Activated gamma-delta T cell treated with anti-CD3 and anti-CD28 coated beads, Interleukin-2, amount 50 U/mL, for 16 hours (primary cell): ENCODE measurements at places on chromosomes 2 and 18.

DNA sequence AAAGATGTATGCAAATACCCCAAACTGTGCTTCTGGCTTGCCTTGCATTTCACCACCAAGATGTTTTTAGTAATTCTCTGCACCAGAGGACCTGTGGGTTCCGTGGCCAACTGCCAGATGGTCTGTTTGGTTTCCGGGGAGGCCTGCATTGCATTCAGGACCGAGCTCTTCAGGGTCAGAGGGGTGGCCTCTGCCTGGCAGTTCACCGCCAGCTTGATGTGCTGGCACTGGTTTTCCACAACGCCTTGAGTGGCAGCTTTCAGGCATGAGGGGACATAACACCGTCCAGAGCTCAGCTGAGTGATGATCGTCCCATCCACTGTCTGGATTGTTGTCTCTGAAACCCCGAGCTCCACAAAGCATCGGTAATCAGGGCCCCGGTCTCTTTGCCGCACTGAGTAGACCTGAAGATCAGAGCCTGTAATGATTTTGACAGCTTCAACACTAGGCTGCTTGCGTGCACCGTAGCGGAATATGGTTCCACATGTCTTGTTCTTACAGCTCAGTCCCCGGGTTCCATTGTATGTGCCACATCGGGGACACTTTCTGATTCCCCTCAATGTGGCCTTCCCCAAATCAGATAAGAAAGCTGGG, 9.4 kb downstream of the C2orf42 start:
- DNase-seq, result no peak

DNA sequence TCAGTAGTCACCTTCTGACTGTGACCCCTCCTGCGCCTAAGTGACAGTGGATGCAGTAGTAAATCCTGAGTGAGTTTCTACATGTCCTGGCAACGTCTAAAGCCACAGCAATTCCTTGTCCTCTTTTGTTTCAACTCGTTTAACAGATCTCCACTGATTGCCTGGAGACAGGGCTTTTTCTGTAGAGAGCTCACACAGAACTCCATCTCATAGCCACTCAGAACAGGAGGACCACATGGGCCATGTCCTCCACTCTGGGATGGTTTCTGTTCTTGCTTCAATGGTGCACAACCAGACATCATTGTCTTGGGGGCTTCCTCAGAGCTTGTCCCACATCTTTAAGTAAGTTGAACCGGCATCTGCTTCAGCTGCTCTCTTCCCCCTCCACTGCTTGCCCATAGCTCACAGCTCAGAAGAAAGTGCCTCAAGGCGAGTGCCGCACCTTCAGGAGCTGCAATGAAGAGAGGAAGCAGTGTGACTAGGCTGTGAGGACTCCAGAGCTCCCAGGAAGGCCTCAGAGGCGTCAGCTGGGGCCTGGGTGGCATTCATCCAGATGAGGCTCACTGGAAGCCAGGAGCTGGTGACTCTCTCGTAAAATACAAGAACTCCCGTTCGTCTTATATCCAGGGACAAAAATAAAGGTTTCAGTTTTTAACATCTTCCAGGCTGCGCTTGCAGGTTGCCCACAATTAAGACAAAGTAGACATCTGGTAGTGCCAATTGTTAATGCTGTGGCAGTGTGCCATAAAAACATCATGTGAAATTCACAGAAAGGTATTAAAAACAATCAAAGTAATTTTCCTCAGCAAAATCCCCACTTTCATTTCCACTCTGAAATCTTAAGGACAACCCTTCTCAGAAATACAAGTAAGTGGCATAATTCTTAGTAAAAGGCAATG, 37.3 kb downstream of the ST3GAL5 start:
- no peak for DNase-seq

DNA sequence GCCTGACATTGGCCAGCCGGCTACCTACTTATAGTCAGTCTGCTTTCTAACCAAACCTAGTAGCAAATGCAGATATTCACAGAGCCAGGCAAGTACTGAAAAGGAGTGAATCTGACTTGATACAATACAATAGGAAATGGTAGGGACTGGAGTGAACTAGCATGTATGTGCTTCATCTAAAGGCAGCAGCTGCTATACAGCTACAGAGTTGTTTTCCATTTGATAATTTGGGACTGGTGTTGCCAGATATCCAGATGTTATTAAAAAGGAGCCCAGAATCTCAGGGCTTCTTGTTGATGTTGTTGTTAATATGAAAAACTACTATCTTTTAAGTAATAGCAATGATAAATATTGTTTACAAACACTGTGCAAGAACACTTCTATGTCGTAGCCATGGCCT, 159.4 kb downstream of the BABAM2 start:
- DNase-seq, result no peak

GRCh38 chr2:163800951-163801381, 65.2 kb upstream of the FIGN start:
- DNase-seq, result no peak

DNA sequence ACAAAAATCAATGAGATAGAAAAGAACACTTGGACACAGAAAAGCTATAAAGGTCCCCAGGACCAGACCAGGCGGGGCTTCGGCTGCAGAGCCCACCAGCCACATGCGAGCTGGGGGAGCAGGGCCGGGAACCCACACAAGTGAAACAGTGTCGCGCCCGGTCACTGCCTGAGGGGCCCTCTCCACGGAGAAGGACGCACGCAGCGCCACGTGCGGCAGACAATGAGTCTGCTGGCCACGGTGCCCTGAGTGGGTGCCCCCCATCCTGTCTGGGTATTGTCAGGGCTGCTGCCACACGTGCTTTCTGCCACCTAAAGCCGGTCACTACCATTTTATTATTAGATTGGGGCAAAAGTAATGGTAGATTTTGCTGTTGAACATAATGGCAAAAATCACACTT, 207.9 kb upstream of the HDAC4 start:
- no peak for DNase-seq
